Astrocyte (in vitro differentiated cells and primary cell): ENCODE measurements at places on chromosomes 3 and 15.

- DNase-seq, result peak; percentile 49
Observed at GRCh38 chr15:76185716-76186115, 125.6 kb downstream of the ETFA start.

- DNase-seq, result peak; percentile 73
Observed at GRCh38 chr3:62562596-62562995, 189.2 kb upstream of the FEZF2 start.

DNA sequence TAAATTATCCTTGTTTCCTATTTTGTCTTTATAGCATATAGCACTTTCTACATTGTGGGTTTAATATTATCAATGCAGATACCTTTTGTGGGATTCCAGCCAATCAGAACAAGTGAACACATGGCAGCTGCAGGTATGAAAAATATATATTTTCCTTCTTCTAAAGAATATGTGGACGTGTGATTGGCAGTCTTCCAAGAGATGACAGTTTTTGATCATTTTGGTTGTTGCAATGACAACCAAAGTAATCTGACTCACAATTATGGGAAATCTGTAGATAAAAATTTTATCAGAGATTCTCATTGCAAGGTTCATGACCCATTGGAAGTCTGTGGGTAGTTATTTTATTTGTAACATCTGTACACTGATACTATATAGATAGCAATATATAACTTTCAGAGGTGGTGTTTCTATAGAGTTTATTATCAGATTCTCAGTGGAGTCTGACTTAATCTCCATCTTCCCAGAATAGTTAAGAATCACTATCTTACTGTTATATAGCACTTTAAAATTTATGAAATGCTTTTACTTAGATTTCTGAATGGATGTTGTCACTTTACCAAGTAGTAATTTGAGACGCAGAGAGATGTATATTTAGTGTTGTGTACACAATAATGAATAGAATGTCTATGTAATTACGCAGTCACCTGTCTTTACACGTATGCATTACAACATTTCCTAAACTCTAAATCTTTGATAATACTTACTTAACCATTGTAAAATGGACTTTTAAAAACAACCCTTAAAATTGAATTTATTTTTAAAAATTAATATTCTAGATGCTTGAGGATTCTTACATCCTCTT is 82.5 kb downstream of the STT3B start:
- DNase-seq, result no peak

DNA sequence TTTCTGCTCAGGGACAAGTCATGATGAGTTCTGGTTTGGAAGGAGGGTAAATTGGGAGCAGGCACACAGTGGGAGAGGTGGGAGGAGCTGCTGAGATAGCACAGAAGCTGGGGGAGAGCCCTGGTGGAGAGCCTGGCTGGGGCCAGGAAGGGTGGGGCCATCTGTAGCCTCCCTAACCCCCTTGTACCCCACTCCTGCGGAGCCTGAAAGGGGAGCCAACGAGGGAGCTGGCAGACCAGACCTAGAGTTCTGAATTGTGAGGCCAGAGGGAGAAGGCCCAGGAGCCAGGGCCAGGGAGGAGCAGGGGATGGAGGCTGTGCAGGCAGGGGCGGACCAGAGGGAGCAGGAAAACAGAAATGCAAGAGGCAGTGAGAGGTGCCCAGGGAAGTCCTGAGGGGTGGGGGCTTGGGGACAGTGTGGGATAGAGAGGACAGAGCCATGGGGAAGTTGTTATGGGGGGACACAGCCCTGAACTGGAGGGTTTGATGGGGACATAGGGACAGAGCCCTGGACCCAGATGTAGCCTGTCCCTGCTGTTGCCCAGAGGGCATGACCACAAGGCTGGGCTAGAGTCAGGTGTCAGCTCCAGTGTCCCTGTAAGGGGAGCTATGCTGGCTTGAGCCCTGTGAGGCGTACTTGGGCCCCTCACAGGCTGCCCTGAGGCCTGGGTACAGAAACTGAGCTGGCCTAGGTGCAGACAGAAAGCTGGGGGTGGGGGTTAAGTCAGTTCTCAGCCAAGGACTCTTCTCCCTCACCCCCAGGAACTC is 1.2 kb downstream of the TMIE start:
- no peak for DNase-seq

DNA sequence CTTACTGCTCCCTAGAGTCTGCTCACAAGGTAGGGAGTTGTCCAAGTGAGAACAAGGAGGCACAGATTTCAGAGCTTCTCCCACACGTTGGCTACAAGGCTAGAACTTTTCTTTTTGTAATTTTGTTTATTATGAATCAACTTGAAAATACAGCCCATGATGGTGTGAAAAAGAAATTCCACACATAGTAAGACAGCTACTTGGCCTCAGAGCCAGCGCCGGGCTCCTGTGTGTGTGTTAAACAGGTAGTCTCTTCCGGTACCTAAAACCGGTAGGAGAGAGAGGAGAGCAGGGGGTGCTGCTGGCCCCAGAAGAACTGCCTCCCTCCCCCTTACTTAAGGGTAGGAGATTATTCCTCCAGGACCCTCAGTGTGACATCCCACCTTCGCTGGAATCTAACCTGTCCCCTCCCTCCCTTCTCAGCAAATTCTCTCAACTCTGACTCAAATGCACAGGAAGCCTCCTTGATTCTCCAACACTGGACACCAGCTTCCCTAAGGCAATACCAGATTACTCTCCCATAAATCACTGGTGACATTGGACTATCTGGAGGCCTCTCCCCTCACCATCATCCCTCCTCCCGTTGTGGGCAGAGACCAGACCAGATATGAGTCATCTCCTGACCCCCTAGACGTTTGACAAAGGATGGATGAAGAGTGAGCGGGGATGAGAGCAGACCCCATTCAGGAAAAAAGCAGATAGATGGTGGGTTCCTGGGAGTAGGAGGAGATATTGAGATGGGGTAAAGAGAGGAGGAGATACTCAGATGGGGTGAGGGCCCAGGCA is 4.5 kb upstream of the IP6K1 start:
- no peak for DNase-seq

DNA sequence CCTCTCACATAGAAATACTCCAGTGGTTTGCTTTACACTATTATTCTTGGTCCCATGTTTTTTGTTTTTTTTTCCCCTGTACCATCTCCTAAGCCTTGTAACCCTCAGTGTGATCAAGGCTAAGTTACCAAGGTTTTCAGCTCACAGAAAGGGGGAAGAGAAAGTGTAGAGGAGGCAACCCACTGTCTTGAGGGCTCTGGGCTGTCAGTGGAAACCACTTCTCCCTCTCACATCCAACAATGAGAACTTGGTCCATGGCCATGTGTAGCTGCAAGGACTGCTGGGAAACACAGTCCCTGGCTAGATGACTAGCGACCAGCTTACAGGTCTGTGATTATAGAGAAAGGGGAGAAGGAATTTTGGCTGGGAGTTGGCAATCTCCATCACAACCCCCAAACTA is 30.3 kb downstream of the GPD1L start:
- DNase-seq, result no peak

GRCh38 chr3:149623824-149624223 is 34.0 kb downstream of the WWTR1 start:
- DNase-seq, result no peak

- no peak for DNase-seq
Observed at GRCh38 chr15:64969401-64969800, 20.3 kb downstream of the SPG21 start.

- peak; percentile 47 for DNase-seq
Observed at GRCh38 chr3:131081224-131081623, 54.5 kb downstream of the NEK11 start.

GRCh38 chr15:59437142-59437816 is 707 bp upstream of the FAM81A start:
- DNase-seq, result no peak

DNA sequence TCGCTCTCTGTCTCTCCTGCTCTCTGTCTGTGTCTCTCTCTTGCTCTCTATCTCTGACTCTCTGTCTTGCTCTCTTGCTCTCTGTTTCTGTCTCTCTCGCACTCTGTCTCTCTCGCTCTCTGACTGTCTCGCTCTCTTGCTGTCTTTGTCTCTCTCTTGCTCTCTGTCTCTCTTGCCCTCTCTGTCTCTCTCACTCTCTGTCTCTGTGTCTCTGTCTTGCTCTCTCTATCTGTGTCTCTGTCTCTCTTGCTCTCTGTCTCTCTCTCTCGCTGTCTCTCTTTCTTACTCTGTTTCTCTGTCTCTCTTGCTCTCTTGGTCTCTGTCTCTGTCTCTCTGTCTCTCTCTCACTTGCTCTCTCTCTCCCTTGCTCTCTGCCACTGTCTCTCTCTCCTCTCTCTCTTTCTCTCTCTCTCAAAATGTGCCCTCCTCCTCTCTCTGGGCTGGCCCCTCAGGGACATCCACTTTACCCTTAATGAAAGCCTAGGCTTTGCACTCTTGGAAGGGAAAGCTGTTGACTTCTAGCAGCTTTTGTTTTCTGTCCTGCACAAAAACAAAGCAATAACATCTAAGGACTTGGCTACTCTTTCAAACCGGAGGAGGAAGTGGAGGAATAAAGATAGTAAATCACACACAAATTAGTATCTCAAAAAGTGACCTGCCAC is 73.9 kb upstream of the NR2E3 start:
- no peak for DNase-seq

GRCh38 chr15:62878070-62878469 is 164.5 kb upstream of the TPM1 start:
- DNase-seq, result no peak

- peak; percentile 20 for DNase-seq
Observed at GRCh38 chr3:123951522-123952447, 9.2 kb downstream of the CCDC14 start.

GRCh38 chr15:40471808-40472150 is 995 bp downstream of the CHST14 start:
- peak; percentile 17 for DNase-seq

GRCh38 chr3:18100121-18100520 is 325.0 kb downstream of the SATB1 start:
- DNase-seq, result no peak

DNA sequence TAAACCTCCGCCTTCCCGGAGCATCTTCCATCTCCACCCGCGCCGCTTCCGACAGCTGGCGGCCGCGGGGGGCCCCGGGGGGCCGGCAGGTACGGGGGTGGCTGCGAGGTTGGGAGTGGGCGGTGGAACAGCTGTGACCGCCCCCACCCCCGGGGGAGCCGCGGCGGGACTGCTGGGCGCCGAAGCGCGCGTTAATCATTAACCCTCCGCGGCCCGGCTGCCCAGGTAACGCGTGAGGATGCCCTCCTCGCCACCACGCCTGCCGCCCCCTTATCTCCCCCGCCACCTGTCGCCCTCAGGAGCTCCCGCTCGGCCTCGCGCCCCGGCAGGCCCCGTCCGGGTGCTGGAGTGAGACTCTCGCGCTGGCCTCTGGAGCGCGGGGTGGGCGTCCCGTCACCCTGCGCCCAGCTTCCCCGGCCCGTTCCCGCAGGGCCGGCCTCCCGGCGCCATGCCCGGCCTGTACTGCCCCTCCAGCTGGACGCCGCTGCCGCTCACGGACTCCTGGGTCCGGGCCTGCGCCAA is 757 bp downstream of the VWA5B2 start:
- no peak for DNase-seq

DNA sequence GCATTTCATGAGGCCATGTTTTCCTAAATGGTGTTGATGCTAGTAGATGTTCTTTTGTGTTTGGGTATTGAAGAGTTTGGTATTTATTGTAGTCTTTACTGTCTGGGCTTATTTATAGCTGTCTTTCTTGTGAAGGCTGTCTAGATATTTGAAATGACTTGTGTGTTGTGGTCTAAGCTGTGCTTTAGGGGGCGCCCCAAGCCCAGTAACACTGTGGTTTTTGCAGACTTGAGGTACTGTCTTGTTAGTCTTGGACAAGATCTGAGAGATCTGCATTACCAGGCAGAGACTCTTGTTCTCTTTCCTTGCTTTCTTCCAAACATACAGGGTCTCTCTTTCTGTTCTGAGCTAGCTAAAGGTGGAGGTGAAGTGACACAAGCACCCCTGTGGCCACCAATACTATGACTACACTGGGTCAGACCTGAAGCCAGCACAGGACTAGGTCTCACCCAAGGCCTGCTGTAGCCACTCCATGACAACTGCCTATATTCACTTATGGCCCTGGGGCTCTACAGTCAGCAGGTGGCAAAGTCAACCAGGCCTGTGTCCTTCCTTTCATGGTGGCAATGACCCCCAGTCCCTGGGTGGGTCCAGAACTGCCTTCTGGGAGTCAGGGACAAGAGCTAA is 152.1 kb upstream of the TBC1D5 start:
- DNase-seq, result peak; percentile 39

DNA sequence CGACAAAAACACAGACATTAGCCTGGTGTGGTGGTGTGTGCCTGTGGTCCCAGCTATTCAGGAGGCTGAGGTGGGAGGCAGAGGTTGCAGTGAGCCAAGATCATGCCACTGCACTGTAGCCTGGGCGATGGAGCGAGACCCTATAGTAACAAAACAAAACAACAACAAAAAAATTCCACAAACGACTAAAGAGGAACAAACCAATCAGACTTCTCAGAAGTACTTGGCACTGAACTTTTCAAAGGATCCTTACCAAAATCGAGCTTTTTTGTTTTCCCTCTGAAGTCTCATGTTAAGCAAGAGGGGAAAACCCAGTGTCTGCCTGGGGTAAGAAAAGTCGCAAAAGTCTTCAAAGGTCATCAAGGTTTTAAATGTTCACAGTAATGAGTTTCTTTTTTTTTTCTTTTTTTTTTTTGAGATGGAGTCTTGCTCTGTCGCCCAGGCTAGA is 30.1 kb upstream of the TFRC start:
- no peak for DNase-seq

DNA sequence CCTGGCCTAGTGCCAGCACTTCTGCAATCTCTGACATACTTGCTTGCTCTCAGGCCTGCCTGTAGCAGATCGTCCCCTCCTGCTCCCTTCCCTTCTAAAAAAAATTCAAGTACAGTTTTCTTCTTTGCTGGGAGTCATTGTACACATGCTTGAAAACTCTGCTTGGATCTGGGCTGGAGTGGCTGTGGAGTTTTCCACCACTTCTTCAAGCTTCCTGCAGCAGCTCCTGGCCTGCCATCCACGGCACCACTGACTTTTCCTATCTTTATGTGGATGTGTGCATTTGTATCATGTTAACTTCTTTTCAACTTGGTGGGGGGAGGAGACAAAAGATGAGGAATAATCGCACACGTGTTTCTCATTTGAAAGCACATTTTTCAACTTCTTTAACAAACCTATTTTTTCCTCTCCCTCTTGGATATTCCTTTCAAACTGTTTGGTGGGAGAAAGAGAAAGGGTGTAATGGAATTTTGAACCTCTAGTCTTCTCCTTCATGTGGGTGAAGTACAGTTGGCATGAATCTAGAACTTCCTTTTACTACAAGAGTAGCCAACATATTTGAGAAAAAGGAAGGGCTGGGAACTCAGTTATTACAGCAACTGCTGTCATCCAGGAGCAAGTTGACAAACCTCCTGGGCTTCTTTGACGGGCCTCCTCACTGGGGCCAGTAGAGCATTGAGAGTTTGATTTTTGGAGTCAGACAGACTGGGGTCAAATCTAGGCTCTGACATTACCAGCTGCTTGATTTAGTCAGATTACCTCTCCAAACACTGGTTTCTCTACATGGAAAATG is 61.2 kb upstream of the LRTM1 start:
- no peak for DNase-seq
